ENCODE measurements at places on chromosomes 13 and 19.

DNA sequence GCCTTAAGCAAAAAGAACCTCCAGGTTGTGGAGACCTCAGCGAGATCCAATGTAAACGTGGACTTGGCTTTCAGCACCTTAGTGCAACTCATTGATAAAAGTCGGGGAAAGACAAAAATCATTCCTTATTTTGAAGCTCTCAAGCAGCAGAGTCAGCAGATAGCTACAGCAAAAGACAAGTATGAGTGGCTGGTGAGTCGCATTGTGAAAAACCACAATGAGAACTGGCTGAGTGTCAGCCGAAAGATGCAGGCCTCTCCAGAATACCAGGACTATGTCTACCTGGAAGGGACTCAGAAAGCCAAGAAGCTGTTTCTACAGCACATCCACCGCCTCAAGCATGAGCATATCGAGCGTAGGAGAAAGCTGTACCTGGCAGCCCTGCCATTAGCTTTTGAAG, 58.5 kb downstream of the ARHGAP35 start:
- DNase-seq = no peak

GRCh38 chr13:98869408-98870090, 108.3 kb downstream of the DOCK9 start:
- no peak for DNase-seq

DNA sequence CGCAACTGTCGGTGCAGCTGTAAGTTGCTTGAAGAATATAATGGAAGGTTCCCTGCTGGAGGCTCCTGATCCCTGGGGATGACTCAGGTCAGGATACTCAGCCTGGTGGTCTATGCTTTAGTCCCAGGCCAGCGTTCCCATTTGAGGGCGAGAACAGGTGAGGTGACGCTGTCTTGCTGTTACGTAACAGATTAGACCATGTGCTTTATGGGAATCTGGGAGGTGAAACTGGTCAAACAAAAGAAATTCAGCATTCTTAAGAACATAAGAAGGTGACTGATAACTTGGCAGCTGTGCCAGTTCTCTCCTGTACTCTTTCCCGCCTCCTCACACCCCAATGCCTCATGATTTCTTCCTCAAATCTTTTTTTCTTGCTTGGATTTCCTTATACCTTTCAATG, at the start of gene CXCL17:
Gene CXCL17 (minus strand): TSS at position 114 of the 400 bp plus-strand sequence. CDS start 114 bp downstream, outside the sequence.
- no peak for DNase-seq

- DNase-seq = no peak
These were observed 778.3 kb upstream of the PCDH20 start for GRCh38 chr13:62193919-62194318.

- no peak for DNase-seq
These were observed 2.6 kb downstream of the BBC3 start for GRCh38 chr19:47228168-47228936.

- DNase-seq = no peak
These were observed 12.2 kb upstream of the CCDC97 start for GRCh38 chr19:41297628-41298347.

GRCh38 chr13:100694722-100695508, 20.3 kb upstream of the TMTC4 start:
- DNase-seq = peak; percentile 50

Measured in HuH-7 (cell line).